Fibroblast of lung (primary cell): ENCODE measurements at places on chromosomes 6 and 20. TPM values are rescaled to one million over a fixed set of nuclear protein-coding genes. Genes with fewer than 3 reads are reported as not detected.
A peak's percentile ranks its signal among the peaks of the same experiment; 100 is the strongest.

Gene CALHM6
- total RNA-seq, result 0.33 and 1.0 TPM in 2 replicates

Gene DEFB124
- not detected in 2 replicates for total RNA-seq

- no peaks in the 10 kb centered on the region for H3K36me3 ChIP-seq
- no peaks in the 10 kb centered on the region for H3K4me1 ChIP-seq
- DNase-seq, result peak; percentile 52
- peaks cover 4% of the 10 kb centered on the region for H3K27me3 ChIP-seq
- H3K27ac ChIP-seq, result no peak overlapping the region
Observed at GRCh38 chr20:36439040-36439730, 102.1 kb upstream of the MYL9 start.

- H3K4me3 ChIP-seq, result no peak overlapping the region
- no peak overlapping the region for H3K27ac ChIP-seq
- peak; percentile 43 for DNase-seq
- no peaks in the 10 kb centered on the region for H3K36me3 ChIP-seq
- H3K27me3 ChIP-seq, result no peaks in the 10 kb centered on the region
Observed at GRCh38 chr6:111238464-111239119, 151.3 kb downstream of the SLC16A10 start.
